ENCODE measurements at places on chromosomes 6 and 20. TPM values are rescaled to one million over a fixed set of nuclear protein-coding genes. Genes with fewer than 3 reads are reported as not detected.

The PPP2R5D gene
- 35.6 TPM for total RNA-seq

The CST5 gene
- not detected for total RNA-seq

The ARHGAP40 gene
- total RNA-seq: 33.8 TPM

The HECA gene
- 54.3 TPM for total RNA-seq
